NCI-H187 treated with DMSO at 0.1 percent for 48 hours (cell line): ENCODE measurements at places on chromosomes 2 and 18.

- DNase-seq = no peak
Observed at GRCh38 chr2:54966165-54966832, 84.0 kb downstream of the RTN4 start.

DNA sequence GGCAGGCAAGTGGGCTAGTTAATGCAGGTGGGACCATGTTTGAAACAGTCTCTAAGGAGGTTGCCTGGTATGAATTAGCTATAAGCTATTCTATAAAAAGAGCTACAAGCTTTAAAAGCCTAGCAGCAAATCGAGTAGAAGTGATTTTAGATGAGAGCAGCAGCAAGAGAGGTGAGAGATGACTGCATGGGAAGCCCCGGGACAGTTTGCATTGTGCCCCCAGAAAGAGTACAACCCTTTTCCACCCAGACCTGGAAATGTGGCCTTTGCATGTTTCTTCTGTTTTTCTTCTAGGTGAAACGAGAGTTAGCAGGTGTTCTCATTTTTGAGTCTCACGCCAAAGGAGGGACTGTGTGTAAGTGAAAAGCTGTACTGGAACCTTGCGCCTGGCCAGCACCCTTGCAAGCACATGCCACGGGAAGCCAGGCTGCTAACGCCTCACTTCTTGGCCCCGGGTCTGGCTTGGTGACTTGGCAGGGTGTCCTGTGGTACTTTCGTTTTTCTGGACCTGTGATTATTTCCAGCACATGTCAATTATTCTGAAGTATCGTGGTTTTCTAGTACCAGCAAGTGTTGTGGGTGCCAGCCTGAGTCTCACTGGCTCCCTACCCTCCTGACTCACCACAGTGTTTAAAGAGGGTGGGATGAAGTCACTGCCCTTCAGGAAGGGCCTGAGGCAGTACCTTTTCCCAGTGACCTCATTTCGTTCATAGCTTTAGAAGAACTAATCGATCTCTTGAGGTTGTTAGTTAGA lies 90.3 kb upstream of the MAP3K20 start:
- DNase-seq = no peak

DNA sequence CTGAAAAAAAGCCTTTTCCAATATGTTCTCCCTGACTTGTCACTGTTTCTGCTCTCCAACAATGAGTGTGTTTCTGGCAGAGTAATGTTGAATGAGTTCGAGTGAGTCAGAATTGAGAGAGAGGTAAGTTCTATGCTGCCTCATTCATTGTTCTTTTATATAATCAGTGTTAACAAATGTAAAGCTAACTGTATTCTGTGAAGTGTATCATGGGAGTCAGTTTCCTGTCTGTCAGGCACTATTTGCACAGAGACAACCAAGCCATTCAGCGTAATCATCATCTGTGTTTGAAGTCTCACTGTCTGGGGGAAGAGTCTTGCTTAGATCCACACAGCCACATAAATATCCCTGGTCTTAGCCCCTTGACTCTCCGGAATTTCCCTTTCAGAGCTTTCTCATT lies 22.0 kb upstream of the UPP2 start:
- DNase-seq = no peak

DNA sequence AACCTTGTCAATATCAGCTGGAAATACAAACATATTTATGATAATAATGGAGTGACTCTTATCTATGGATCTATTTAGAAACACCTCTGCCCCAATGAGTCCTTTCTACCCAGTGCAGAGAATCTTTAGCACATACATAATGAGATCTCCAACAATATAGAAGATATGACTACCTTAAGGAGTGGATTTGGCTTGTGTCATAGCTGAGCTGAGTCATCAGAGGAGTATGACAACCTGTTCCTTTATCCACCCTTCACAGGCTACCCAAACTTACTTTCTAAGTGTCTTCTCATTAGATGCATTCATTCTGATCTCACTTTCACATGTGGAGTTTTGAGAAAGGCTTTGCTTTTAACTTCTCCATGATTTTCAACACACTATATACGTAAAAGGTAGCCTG lies 1218.9 kb downstream of the DSC3 start:
- no peak for DNase-seq

- DNase-seq = no peak
Observed at GRCh38 chr2:149490296-149490695, 97.3 kb downstream of the MMADHC start.

DNA sequence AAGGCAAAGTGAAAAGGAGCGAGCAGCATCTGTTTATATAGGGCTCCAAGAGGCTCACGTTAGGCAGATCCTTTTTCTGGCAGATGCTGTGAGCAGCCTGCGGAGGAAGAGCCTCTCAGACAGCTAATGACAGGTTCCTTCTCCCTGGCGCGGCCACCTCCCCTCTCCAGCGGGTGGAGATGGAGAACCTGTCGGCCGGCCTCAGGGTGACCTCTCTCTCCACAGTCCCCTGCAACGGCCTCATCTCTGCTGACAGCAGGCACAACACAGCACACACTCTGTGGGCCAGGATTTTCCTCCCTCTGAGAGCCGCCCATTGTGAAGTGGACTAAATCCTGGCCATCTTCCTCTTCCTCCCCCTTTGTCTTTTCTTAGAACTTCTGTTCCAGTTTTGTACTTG lies 119.8 kb downstream of the PRKCE start:
- DNase-seq = no peak

GRCh38 chr2:237271698-237272652 lies 142.0 kb downstream of the COL6A3 start:
- no peak for DNase-seq

- no peak for DNase-seq
Observed at GRCh38 chr2:236916181-236916580, 169.5 kb upstream of the COPS8 start.

DNA sequence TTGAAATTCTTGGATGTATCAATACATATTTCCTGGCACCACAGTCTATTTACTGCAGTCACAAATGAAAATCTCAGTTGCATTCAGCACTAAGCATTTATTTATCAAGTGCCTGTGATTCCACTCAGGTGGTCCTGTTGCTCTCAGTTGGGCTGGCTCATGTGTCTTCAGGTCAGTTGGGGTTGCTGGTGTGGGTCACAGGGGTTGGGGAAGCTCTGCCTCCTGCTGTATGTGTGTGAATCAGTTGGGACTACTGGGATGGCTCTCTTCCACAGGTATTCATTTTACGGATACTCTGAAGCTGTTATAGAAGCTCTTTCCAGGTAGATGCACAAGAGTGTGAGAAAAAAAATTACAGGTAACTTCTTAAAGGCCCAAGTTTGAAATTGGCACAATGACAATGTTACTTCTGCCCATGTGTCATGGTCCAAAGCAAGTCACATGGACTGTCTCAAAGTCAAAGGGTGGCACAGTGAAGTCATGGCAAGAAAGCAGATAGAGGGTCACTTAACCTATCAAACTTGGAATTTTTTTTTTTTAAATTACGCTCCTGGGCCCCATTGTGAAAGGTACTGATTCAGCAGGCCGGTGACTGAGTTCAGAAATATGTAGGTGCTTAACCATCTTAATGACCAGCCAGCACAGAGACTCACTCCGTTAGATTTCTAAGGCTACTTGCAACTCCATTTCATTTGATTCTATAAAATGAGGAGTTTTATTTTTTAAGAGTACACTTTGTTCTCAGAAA lies 249.2 kb upstream of the GCFC2 start:
- no peak for DNase-seq

DNA sequence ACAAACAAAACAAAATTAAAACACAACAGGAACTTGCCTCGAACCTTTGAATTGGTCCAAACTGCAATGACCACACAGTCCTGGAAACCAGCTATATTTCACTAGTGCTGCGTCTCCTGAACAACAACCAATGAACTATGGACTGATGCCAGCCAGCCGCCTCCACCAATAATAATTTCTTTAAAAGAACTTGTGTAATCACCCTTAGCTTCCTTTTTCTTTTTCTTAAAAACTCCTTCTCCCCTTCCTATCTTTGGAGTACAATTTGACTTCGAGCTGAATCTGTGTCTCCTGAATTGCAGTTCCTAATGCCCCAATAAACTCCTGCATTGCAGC lies 1.6 kb upstream of the CXXC1 start:
- DNase-seq = no peak

DNA sequence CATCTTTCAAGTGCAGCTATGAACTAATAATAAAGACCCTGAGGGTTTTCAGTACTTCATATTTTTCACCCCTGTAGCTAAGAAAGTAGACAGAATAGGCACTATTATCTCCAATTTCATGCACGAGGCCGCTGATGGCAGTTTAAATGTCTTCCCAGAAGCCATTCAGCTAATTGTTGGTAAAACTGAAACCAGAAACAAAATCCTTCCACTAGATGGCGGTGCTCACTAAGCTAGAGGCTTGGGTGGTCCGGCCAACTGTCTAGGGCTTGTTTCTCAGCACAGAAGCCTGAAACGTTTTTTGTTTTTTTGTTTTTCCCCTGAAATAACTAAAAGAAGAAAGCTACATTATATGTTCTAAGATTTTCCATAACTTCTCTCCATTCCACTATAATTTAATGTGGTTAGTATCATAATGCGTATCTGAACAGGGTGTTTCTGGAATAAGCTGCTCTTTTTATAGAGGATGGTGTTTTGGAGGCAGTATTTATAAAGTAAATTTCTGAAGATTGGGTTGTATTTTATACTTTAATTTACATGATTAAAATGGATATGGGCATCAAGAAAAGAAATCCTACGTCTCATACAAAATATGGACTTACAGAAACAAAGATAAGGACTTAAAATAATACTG lies 159.4 kb downstream of the PIK3C3 start:
- peak; percentile 53 for DNase-seq

DNA sequence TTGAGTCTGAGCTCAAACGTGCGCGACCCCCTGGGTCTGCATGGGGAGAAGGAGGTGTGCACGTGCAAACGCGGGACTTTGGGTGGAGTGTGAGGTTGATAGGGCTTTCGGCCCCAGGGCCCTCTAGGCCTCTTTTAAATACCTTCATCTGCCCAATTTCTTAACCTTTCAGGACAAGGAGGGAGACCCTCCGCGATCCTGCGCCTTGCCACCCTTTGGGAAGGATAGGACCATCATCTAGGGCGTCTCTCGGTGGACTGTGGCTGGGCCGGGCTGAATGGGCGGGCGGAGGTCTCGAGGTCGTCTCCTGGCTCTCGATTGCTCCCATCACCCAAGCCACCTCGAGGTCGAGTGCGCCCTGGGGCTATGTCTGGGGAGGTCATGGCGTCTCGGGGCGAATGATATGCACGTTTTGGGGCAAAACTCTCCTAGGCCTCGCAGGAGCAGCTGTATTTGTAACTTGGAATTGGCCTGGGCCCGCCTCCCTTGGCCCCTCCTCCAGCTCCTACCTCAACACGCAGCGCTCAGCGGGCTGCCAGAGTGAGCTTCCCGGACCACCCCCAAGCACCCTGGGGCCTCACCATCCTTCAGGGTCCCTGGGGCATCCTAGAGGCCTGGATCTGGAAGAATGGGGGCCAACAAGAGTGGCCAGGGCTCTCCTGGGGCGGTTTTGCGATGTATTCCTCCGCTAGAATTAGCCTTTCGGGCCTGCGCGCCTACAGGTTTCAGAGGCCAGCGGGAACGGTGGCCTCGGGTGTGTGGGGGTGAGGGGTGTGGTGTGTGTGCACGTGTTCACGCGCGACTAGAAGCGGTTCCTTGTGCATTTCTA lies 8.7 kb upstream of the SIX3 start:
- no peak for DNase-seq

- no peak for DNase-seq
Observed at GRCh38 chr18:77486985-77487384, 237.3 kb downstream of the GALR1 start.

GRCh38 chr2:171018522-171018921 lies 89.5 kb downstream of the GORASP2 start:
- no peak for DNase-seq

- no peak for DNase-seq
Observed at GRCh38 chr2:218567797-218568189, 358 bp downstream of the USP37 start.

GRCh38 chr2:20925265-20925889 lies 102.5 kb upstream of the LDAH start:
- no peak for DNase-seq

- DNase-seq = no peak
Observed at GRCh38 chr2:230990131-230990898, 5.6 kb upstream of the SPATA3 start.

- DNase-seq = no peak
Observed at GRCh38 chr2:71006955-71007799, 12.5 kb upstream of the TEX261 start.

DNA sequence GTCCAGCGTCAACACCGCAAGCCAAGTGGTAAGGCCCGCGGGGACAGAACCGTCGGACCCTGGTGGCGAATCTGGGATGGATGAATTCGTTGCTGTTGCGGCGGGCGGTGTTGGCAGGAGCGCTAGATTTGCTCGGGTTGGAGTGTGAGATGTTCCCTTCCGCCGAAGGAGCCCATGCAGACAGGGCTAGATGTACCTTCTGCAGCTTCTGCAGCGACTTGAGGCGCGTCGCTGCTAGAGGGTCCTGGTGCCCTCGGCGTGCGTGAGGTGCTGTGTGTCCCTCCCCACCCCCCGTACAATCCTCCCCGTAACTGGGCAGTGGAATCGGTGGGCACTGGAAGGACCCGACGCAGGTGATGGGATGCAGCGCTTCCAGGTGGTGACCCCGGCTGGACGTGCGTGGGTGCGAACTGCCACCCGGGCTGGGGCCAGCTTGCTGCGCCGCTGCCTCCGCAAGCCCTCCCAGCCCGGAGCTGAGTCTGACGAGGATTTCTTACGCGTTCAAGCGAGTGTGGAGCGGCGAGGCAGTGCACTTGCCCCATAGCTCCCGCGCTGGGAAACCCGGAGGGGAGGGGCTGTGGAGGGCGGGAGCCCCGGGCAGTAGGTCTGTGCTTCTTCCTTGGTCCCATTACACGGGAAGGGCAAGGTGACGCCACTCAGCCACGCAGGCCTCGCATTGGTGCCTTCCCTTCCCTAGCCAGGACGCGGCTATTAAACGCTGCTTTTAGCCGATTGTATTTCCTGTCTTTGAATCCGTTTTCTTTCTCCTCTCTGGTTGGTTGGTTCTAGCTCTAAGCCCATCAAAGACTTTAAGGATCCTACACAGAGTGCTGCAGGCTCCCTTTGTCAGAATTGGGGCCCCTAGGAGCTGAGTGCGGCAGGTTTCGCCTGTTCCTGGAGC lies 34.2 kb downstream of the CHRNA1 start:
- no peak for DNase-seq

GRCh38 chr18:22387787-22388186 lies 29.9 kb downstream of the CTAGE1 start:
- no peak for DNase-seq

DNA sequence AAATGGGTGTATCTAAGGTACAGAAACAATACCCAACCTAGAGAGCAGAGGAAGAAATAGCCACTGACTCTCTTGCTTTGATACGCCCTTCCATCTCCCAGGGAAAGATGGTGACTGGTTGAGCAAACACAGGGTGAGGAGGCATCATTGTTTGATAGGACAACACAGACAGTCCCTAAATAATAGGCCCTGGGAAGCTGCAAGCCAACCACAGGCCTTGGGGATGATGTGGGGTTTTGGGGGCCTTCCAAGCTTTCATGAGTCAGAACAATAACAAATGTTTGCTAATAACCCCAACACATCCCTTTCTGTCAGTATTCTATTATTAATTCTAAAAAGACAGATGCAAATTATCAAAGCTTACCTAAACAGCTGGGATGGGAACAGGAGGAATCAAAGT lies 9.8 kb downstream of the LGALSL start:
- DNase-seq = no peak
